ENCODE measurements at places on chromosomes 3 and 15. TPM values are rescaled to one million over a fixed set of nuclear protein-coding genes. Genes with fewer than 3 reads are reported as not detected.

DNA sequence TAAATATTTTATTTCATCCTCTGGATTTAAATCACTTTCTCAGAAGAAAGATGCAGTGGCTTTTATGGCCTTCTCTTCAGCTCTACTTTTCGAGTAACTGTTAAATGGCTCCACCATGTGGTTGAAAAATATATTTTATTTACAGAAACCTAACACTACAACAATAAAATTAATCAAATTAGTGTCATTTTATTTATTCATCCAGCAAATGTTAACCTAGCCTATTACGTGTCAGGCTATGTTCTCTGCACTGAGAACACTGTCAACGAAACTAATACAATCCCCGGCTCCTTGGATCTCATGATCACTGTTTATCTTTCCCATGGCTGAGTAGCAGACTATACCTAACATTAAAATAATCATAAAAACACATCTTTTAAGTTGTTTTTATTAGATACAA lies 148.0 kb upstream of the OSTN start:
- no peak for DNase-seq

Gene PRR20G
- total RNA-seq = not detected

Gene CCR3
- total RNA-seq = not detected

GRCh38 chr15:69337138-69337537 lies 38.4 kb downstream of the PAQR5 start:
- DNase-seq = no peak

Gene ALPK3
- total RNA-seq = 77.6 TPM

- no peak for DNase-seq
Measured at GRCh38 chr15:68389936-68390817, 41.8 kb downstream of the ITGA11 start.

Gene PROS1
- 77.5 TPM for total RNA-seq

Gene SPRED1
- 12.4 TPM for total RNA-seq

Gene DAPK2
- total RNA-seq = 83.5 TPM

Gene SLCO2A1
- total RNA-seq = 100 TPM

DNA sequence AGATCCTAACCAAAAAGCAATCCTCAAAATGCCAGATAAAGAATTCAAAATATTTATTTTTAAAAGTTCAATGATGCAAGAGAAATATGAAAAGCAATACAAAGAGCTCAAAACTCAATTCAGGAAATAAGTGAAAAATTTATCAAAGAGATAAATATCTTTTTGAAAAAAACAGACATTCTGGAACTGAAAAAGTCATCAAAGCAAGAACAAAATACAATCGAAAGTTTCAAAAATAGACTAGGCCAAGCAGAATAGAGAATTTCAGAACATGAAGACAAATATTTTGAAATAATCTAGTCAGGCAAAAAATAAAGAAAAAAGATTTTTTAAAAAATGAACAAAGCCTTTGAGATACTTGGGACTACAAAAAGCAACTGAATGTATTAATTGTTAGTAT lies 83.4 kb upstream of the STT3B start:
- DNase-seq = no peak

DNA sequence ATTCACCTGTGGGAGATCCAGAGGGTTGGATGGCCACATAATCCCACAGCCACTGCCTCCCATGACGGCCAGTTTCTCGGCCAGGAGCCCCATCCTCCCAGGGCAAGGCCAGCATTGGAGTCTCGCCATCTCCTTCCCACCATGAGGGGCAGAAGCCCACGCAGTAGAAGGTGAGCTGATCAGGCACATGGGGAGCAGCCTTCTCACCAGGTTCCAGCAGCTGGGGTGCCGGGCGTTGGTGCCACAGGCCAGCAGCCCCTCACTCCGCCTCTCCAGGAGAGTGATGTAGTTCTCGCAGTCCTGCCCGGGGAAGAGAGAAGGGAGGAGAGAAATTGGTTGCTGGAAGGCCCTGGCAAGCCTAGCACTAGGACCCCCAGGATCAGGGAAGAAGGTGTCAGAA lies 16.1 kb downstream of the SEMA7A start:
- DNase-seq = no peak

GRCh38 chr3:195558602-195559001 lies 15.5 kb upstream of the PPP1R2 start:
- DNase-seq = no peak

DNA sequence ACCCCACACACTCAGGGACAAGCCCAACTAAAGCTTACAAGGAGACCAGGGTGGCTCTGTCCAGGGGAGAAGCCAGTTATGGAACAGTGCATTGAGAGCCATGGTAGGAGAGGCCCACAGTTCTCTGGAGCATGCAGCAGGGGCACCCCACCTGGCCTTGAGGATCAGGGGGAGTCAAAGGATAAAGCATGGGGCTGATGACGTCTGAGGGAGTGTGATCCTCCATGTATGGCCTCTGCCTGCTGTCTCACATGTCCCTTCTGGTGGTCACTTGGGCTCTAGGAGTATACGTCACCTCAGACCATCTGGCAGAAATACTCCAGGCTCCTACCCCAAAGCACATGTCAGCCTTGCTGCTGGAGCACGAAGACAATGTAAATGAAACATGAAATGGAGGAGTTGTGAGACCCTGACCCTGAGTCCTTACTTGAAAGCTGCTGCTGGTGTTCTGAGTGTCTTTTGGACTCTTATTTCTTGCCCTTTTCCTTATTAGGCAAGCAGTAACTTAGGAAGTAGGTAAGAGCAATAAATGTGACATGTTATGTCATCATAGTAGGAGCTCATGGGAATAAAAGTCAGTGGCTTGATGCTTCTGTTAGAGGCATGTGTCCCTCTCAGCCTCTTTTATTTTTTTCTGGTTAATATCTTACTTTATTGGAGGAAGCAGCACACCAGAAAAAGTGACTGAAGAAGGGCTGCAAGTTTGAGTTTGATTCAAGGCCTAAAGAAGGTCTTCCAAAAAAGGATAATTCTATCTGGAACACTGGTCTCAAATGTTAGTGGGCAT lies 15.5 kb downstream of the SRPRB start:
- no peak for DNase-seq

Gene KBTBD13
- total RNA-seq = 3.2 TPM

GRCh38 chr15:25777037-25777436 lies 86.1 kb downstream of the ATP10A start:
- no peak for DNase-seq

- DNase-seq = no peak
Measured at GRCh38 chr3:150202711-150203110, 205.4 kb upstream of the TSC22D2 start.

Gene GOLGA6L7
- not detected for total RNA-seq

DNA sequence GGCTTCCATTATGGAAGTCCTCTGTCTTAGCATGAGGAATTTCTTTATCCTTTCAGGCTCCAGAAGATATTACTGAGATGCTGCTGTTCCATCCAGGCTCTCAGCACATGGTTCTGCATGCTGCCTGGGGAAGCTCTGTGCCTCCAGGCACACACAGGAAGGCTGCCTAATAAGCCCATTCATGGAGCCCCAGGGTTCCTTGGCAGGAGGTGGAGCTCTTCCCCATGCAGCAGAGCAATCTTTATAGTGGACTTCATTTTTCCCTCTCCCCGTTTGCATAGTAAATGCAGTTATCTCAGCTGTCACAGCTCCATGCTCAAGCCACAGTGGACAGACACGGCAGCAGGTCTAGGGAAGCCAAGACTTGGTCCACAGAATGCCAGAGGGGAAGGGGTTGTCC lies 57.6 kb downstream of the BOC start:
- DNase-seq = no peak

Gene RTP1
- total RNA-seq = not detected

- no peak for DNase-seq
Measured at GRCh38 chr3:151568184-151568583, 107.3 kb upstream of the IGSF10 start.

DNA sequence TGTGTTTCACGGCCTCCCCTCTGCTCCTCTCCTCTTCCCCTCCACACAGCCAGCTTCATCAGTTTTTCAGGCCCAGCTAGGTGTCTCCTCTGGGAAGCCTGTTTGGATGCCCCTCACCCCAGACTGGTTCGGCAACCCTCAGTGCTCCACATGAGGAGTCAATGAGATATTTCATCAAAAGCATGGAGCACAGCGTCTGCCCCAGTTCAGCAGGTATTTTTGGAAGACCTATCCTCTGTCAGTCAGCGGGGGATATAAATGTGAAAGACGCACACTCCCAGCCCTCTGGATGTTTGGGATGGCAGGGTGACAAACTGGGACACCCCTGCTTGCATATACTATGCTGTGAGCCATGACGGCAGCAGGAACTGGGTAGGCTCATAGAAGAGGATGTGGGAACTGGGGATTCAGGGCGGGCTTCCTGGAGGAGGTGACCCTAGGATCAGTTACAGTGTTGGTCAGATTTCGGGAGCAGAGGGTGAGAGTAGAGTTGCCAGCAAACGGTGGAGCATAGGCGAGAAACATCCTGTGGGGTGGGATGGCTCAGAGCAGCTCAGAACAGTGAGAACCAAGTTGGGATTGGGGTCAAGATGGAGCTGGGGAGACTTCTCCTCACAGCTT lies 42.9 kb downstream of the PXYLP1 start:
- no peak for DNase-seq

Gene TMEM212
- total RNA-seq = not detected

DNA sequence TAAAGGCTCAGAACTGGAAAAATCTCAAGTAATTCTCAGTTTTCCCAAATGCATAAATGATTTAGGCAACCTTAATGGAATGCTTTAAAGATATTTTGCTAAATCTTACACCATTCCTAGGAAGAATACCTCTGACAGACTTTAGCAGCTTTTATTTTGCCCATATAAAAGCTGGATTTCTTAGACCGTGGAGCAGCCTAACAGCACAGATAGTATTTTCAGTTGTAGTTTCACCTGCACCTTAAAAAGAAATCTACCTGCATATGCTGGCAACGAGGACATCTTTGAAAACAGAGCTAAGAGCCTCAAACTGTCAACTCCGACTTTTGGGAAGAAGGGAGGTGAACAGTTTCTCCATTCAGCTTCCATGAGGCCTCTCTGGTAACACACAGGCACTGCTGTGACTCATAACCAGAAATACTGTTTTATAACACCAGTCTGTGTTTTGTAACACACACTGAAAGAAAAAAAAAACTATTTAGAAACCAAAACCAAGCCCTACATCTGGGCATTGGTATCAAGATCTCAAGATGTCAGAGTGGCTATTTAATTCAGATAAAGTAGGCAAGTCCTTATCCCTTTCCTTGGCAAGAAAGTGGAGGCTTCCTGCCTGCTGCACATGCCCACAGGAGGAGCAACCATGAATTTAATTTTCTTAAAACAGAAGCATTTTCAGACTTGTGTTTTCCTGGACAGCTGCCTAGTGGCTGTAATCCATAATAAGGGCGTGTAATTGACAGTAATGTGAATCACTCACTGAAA lies 181.5 kb upstream of the ICE2 start:
- no peak for DNase-seq

Gene MITF
- 52.7 TPM for total RNA-seq
